ENCODE measurements at places on chromosomes 13 and 19. TPM values are rescaled to one million over a fixed set of nuclear protein-coding genes. Genes with fewer than 3 reads are reported as not detected.

DNA sequence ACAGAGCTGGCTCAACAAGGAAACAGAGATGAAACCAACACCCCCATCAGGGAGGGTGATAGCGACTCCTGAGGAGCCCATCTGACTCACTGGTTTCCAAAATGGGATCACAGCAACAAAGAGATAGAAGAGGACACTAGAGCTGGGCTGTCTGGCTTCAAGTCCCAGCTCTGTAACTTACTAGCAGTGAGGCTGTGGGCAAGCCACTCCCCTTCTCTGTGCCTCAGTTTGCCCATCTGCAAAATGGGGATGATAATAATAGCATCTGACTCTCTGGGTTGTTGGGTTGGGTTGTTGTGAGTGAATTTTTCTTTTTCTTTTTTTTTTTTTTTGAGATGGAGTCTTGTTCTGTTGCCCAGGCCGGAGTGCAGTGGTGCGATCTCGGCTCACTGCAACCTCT, 14.3 kb downstream of the IGSF23 start:
- no peaks in the 10 kb centered on the region for H3K27me3 ChIP-seq
- H3K4me1 ChIP-seq, result no peaks in the 10 kb centered on the region
- H3K36me3 ChIP-seq, result no peaks in the 10 kb centered on the region
- no peak overlapping the region for H3K27ac ChIP-seq
- H3K4me3 ChIP-seq, result no peak overlapping the region

GRCh38 chr13:99226513-99226912, 25.9 kb downstream of the UBAC2 start:
- H3K27me3 ChIP-seq, result no peaks in the 10 kb centered on the region
- DNase-seq, result no peak
- H3K4me1 ChIP-seq, result peaks cover 58% of the 10 kb centered on the region
- no peak overlapping the region for H3K4me3 ChIP-seq

GRCh38 chr19:4732680-4733114, 9.1 kb upstream of the DPP9 start:
- no peaks in the 10 kb centered on the region for H3K36me3 ChIP-seq
- DNase-seq, result no peak
- peaks cover 12% of the 10 kb centered on the region for H3K4me1 ChIP-seq
- no peaks in the 10 kb centered on the region for H3K27me3 ChIP-seq

GRCh38 chr19:39752390-39752789, 14.6 kb upstream of the CLC start:
- H3K36me3 ChIP-seq, result no peaks in the 10 kb centered on the region
- no peaks in the 10 kb centered on the region for H3K4me1 ChIP-seq
- H3K4me3 ChIP-seq, result no peak overlapping the region
- no peak for DNase-seq

DNA sequence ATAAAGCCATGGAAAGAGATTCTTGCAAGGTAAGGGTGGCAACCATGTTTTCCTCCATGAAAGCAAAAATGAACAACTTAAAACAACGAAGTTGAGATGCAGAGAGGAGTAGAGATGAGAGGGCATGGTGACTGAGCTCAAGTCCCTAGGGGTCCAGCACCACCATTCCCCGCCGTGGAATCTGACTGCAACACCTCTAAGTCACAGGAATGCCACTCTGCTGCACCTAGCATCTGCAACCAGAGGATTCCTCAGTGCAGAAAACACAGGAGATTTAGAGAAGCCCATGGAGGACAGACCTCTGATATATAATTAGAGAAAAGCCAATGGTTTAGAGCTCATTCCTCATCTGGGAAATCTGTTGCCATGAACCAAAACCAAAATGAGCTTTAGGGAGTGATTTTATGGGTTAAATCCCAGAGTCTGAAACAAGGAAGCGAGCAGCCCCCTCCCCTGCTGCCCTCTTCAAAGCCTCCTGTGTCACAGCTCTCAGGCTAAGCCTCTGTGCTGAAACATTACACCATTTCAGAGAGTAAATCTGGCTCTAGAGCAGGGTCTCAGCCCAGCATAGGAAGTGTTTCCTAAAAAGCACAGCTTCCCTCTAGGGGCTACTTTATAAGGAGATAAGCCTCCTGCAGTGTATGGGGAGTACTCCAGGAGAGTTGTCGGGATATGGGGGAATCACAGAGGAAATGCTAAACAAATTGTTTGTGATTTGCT, 1043.6 kb downstream of the UQCRFS1 start:
- no peak for DNase-seq

- peaks cover 39% of the 10 kb centered on the region for H3K4me1 ChIP-seq
- peak; percentile 12 for DNase-seq
Measured at GRCh38 chr13:41458187-41458760, 924 bp downstream of the RGCC start.

PLK5 gene
- total RNA-seq, result 0.66 TPM
